ENCODE measurements at places on chromosomes 7 and 10.
A peak's percentile ranks its signal among the peaks of the same experiment; 100 is the strongest.

DNA sequence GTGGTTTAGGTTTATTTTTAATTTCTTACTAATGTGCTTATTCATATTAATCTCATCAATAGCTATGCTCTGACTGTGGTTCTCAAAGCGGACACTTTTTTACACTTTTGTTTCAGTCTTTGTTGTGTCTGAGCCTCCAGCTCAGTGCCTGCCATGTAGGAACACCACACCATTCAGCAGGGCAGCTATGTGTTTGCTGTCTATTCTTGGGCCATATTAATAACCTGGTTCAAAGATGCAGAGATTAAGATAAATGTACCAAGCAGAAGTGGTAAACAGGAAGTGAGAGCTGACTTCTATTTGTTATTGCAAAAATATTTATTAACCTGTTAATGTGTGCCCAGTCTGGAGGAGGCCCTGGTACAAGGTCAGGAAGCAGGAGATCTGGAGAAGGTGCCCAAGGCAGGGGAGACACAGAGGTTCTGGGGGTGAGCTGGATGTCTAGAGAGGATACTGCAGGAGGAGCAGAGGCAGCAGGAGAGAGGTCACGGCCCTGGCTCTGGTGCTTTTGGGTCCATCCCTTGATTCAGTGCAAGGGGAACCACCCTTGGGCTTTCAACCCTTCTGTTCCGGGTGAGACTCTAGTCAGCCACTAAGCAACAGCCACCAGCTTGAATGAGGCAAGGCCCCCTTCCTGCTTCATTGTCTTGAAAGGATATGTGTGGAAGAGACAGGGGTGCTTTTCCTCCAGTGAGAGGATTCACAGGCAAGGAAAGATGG lies 1.9 kb downstream of the TBXAS1 start:
- DNase-seq = no peak

GRCh38 chr10:73168465-73168803 lies 515 bp downstream of the FAM149B1 start:
- no peak for DNase-seq

GRCh38 chr10:4352414-4352961 lies 473.5 kb upstream of the AKR1E2 start:
- peak; percentile 79 for DNase-seq

GRCh38 chr7:47924266-47924665 lies 24.0 kb downstream of the PKD1L1 start:
- no peak for DNase-seq

DNA sequence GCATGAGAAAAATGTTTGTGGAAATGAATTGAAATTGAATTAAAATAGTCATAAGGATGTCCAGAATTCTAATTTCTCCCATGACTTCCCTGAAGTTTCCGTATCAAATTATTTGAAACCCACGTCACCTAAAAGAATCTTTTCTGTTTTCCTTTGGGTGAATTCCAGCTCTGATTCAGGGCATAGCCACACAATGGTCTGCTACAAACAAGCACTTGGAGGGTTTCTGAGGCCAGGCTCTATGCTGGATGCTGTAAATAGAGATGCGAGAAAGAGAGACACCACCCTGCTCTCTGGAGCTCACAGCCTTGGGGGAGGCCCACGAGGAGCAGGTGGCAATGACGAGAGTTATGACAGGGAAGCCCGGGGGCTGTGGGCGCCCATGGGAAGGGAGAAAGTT lies 33.6 kb downstream of the GHRHR start:
- no peak for DNase-seq

GRCh38 chr7:77544518-77544917 lies 7.4 kb downstream of the PTPN12 start:
- DNase-seq = no peak

GRCh38 chr10:44356139-44357022 lies 28.5 kb downstream of the CXCL12 start:
- DNase-seq = no peak

DNA sequence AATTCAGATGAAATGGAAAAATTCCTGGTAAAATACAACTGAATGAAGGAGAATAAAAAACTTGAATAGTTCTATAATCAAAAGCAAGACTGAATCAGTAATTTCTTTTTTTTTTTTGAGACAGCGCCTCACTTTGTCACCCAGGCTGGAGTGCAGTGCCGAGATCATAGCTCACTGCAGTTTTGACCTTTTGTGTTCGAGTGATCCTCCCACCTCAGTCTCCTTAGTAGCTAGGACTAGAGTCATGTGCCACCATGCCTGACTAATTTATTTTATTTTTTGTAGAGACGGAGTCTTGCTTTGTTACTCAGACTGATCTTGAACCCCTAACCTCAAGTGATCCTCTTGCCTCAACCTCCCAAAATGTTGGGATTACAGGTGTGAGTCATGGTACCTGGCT lies 26.1 kb downstream of the SYPL1 start:
- no peak for DNase-seq

DNA sequence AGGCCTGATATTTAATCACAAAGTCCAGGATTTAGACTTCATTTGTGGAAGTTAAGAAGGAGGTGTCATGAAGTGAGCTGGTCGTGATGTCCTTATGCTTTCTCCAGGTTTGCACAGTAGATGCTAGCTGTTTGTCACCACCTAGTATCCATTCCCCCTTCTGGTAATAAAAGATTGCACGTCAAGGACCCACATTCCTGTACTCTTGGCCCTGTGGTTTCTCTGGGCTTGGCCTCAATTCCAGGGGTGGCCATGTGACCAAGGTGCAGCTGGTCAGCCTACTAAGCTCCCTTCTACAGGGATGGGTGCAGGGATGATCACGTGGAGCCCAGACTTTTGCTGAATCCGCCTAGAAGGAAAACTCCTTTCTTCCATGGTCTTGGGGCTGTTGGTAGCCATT lies 16.5 kb downstream of the NPS start:
- no peak for DNase-seq

DNA sequence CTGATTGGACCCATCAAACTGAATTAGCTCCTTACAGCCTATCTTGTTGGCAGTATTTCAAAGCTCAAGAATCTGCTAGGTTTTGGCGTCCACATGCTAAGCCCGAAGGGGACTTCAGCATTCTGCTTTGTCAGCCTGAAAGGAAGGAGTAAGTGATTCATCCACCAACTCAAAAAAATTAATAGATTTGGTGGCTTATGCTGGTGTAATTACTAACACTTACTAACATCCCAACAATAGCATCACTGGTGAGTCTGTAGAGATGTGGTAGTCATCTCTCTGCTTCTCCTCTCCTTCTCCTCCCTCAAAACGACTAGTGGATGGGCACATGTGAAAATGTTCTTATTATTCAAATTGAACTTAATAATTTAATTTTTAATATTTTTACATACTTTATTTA lies 53.8 kb upstream of the EGR2 start:
- DNase-seq = peak; percentile 18

DNA sequence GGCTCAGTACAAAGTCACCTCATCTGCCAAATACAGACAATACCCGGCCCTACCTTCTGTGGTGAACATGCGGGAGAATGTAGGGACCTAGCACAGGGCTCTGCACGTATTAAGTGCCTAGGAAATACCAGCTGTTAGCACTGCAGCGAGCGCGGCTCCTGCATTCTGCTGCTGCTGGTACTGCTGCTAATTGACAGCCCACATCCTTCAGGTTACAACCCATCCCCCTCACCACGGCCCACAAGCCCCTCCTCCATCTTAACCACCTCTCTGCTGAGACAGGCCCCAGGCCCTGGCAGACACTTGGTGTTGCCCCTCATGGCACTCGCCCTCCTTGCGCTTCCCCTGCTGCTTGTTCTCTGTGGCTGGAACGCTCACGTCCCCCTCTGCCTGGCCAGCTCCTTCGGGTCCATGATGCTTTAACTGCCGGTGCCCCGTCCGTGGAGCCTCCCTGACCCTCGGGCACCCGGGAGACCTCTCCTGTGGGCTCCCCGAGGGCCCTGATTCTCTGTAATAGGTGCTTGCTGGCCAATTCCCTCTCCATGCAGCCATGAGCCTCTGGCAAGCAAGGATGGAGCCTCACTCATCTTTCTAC lies 53.3 kb upstream of the LOXL4 start:
- DNase-seq = no peak

- DNase-seq = peak; percentile 72
These were observed 15.3 kb upstream of the ASB4 start for GRCh38 chr7:95470452-95470851.

GRCh38 chr10:111108441-111108840 lies 31.6 kb downstream of the ADRA2A start:
- DNase-seq = no peak

DNA sequence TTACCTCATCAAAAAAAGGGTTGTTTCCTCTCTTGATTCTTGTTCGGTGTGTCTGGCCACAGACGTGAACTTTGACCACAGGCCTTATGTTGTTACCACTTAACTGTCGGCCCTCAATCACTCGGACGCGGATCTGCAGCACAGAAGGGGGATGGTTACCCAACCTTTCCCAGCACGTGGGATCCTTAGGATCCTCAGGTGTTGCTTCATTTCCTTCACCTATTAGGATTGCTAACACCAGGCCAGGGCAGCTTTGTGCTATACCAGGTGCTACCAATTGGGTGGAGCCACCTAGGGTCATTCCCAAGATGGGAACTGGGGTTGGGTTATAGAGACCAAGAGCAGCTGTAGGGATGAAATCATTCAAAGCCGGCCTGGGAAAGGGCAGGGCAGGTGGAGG lies 73.4 kb downstream of the MYOF start:
- DNase-seq = no peak

- DNase-seq = no peak
These were observed 160.9 kb upstream of the FZD8 start for GRCh38 chr10:35803046-35803445.

GRCh38 chr10:50512214-50512595 lies 111.6 kb downstream of the SGMS1 start:
- no peak for DNase-seq

DNA sequence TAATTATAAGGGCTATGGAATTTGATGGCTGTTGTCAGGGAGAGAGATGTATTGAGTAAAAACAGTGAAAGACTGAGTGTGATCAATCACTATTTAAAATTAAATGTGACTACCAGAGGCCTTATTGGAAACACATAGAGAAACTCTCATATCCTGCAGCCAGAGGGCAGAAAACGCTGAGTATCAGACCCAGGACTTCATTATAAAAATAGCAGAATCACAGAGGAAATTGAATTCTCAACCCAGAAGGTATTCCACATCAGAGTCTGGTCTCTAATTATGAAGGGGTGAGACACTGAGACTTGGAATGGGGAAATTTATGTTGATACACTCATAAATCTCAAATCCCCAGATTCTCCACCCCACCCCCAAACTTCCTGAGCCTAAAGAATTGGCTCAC lies 69.5 kb upstream of the IL6 start:
- DNase-seq = peak; percentile 26

DNA sequence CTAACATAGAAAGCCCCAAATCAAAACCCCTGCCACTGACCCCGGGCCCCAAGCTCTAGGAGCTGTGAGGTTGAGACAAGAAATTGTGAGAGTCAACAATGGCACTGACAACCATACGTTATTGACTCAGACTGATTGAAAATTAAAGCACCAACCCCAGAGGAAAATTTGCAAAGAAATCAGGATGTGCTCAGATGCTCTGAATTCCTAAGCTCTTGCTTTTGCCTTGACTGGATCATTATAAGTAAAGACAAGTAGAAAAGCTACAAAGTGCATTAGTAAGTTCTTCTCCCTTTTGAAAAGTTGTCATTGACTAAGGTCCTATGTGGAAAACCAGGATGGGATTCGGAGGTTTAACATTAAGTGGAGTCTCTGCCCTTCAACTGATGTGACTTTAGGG lies 130.2 kb downstream of the SAMD9 start:
- peak; percentile 10 for DNase-seq

DNA sequence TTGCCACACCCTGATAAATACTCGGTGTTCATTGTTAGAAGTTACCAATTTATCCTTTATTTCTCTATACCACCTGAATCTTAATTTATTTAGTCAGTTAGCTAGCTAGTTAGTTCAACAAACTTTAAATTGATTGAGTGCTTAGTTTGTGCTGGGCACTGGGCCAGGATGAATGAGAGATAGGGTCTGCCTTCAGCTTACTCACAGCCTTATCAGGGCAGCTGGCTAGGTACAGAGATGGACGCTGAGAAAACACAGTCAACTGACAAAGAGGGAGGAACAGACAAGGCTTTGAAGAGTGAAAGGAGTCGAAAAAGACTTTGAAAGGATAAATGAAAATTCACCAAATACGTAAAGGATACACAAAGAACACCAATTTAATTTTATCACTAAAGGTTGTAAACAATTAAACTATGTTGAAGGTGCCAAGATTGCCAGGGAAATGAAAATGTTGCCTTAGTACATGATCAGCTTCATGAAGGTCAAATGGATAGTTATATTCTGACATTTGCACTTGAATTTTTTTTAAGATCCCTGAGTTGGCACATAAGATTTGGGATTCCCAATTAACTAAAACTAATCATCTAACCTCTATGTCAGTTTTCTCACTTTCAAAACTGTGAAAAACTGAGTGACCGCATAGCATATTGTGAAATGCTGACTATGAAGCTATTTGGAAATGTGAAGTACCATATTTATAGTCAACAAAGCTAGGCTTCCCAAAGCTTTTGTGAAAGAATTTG lies 2.1 kb downstream of the CAV2 start:
- DNase-seq = peak; percentile 31

- peak; percentile 48 for DNase-seq
These were observed 15.7 kb downstream of the SLC13A4 start for GRCh38 chr7:135712182-135712782.

GRCh38 chr10:43395571-43396060 lies 13.4 kb downstream of the HNRNPF start:
- DNase-seq = no peak

DNA sequence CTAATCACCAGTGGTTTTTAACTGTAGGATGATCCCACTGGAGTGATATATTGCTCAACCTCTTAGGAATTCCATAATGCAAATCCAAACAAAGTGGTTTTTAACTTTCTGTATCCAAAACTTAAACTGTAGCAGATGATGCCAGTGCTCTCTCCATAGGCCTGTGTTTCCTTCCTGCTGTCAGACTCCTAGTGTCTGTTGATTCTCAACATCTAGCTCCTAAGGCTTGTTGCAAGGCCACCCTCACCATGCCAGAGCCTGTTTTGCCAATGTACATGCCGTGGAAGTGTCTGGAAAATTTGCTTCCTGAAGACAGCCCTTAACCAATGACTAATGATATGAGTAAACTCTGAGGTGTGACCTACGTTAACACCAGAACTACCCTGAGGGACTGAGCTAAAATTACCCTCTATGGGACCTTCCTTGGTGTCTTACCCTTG lies 39.3 kb downstream of the C1GALT1 start:
- DNase-seq = peak; percentile 82

GRCh38 chr10:75709245-75709644 lies 277.8 kb downstream of the LRMDA start:
- no peak for DNase-seq

DNA sequence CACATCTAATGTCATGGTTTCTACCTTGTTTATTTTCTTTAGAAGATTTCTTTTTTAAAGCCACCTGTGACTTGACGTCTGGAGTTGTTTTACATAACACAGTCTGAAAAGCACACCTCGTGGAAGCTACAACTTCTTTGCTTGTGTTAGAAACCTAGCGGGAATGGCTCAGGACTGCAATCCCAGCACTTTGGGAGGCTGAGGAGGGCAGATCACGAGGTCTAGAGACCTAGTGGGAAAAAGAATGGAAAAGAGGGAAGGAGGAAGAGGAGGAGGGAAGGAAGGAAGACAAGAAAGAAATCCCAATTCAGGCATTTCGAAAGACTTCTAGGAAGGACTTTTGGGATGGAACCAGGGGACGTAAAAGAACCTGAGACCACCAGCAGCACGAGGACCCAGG lies 146.3 kb upstream of the CELF2 start:
- no peak for DNase-seq

All from cardiac fibroblast (primary cell).